HS-5 (cell line): ENCODE measurements at places on chromosomes 2 and 18.

GRCh38 chr18:63570721-63571120 is 16.4 kb upstream of the SERPINB13 start:
- no peak for DNase-seq

DNA sequence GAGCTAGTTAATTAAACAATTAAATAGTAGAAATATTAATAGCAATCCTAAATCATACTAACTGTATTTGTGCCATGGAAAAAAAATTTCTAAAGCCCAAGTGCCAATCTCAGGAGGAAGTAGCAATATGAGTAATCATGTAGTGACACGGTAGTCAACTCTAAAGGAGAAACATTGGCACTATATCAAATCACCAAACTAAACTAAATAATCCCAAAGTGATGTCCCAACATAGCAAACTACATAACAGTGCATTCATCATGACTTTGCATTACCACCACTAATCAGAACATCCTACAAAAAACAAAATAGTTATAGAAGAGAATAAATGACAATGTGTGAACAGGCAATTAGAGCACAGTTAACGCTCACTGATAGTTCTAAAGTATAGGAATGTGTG is 195.1 kb downstream of the EXOC6B start:
- DNase-seq: no peak

DNA sequence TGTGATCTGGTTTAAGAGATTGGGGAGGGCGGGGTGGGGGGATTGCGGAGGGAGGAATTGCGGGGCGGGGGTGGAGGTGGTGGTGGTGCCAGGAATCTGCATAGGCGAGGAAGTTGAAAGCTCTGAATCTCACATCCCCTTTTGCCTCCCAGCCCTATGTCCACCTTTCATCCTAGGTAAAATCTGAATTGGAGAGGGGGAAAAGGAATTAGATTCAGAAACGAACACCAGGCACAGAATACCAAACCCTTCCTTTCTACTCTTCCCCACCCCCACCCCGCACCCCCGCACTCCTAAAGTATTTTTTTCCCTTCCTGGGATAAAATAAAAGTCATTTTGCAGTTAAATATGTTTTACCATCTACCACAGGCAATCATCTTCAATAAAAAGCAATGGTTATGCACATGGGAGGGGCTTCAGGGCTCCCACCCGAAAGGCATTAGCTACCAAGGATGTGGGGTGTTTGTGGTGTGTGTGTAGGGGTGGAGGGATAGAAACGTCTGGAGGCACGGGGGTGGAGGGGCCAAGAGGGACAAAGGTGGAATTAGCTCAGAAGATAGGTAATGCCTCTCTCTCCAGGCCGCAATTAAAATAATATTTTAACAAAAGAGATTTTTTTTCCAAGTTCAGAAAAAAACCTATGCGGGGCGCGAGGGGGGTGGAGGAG is 1.8 kb downstream of the IGFBP5 start:
- no peak for DNase-seq

DNA sequence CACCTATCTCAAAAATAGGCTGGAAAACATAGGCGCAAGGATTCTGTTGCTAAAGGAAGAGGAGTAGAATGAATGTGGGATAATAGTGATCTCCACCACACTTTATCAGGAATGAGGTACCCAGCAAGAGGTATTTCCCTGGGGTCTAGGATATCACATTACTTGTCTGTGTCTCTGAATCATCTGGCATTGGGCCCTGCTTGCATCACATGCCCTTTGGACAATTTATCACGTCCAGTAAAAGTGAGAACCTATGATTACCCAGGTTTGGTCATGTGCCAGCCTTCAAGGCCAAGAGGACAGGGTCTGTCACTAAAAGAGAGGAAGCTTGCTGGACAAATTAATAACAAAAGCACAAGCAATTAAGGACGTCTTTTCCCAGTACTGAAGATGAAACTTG is 11.4 kb upstream of the TRAPPC8 start:
- no peak for DNase-seq

DNA sequence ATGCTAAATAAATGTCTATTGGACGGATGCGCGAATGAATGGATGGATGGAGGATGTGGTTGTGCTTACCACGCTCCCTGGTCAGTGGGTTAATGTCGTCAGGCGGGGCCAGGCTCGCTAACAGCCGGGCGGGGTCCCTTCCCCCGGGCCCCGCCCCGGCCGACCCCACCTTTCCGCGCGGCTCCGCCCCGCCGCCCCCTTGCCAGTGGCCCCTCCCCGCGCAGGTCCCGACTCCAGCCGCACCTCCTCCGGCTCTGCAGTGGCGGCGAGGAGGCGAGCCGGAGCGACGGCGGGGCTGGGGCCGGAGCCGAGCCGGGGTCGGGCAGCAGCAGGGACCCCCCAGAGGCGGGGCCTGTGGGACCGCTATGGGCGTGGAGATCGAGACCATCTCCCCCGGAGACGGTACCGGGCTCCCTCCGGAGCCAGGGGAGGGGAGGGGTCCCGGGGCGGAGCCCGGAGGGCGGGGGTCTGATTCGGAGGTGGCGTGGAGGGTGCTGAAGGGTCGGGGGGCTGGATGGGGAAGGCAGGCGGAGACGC is at the start of gene FKBP1B:
TSS of gene FKBP1B (plus strand) at position 257 of the 537 bp plus-strand sequence. CDS start at position 366, 109 bp downstream.
- DNase-seq: no peak

GRCh38 chr2:164782323-164782722 is 59.3 kb downstream of the COBLL1 start:
- no peak for DNase-seq

DNA sequence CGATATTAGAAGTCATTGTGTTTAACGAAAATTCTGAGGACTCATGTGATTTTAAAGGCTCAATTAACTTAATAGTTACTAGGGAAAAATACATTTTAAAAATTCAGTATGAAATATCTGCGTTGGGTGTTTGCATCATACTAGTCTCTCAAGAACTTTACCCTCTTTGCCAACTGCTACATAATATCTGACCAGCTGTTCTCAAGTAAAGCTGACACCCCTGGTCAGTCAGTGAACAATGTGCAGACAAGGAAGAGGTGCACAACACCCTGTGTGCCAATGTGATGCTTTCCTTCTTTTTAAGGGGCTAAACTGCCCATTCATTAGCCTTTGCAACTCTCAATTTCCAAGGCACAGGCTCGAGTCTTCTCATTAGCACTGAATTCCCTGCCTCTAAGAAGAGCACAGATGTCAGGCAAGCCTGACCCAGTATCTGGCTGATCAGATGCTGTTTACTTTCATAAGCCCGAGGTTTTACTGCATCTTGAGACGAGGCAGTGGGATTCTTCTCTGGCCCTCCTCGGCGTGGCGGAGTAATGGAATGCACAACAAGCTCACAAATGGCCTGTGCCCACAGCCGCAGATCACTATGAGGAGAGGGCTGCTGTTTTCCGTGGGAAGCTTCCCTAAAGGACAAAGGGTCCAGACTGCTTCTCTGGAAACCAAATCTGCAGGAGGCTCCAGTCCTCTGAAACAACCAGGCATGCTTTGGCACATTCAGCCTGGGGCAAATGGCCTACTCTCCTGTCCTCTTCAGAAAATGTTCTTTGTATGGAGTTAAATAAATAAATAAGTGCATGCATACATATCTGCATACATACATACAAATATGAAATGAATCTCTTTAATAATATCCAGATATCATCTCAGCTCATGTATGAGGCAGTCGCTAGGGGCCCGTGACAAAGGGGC is 240.3 kb downstream of the ZNF521 start:
- DNase-seq: no peak

- no peak for DNase-seq
Measured at GRCh38 chr2:151765760-151766410, 31.6 kb upstream of the NEB start.

- DNase-seq: no peak
Measured at GRCh38 chr2:199923924-199924323, 12.8 kb downstream of the C2orf69 start.

GRCh38 chr2:141306368-141306767 is 824.4 kb downstream of the LRP1B start:
- no peak for DNase-seq

- DNase-seq: no peak
Measured at GRCh38 chr18:36424741-36425142, 127.2 kb downstream of the FHOD3 start.

DNA sequence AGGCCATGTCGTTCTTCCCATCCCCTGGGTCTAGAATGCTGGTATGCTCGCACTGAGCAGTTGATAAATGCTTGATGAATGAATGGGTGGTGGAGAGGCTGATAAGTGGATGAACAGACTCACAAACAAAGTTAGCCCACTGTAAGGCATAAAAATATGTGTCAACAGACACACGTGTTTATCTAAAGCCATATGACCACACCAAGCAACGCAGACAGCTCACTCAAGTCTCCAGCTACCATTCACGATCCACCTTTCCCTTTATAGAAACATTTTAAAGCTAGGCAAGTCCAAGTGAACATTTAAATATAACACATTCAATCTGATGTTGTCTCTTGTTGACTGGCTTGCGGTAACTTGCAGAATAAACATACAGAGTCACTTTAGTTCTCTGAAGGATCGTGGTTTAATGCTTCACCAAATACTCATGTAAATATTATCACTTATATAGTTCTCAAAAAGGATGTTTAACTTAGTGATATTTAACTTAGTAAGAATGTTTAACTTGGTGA is 105.5 kb downstream of the NOL10 start:
- DNase-seq: no peak

GRCh38 chr2:26805241-26805676 is 19.4 kb downstream of the CENPA start:
- peak; percentile 69 for DNase-seq

- DNase-seq: no peak
Measured at GRCh38 chr2:85579266-85579935, 2.0 kb downstream of the VAMP8 start.

GRCh38 chr2:10646153-10646552 is 43.6 kb downstream of the NOL10 start:
- DNase-seq: no peak

DNA sequence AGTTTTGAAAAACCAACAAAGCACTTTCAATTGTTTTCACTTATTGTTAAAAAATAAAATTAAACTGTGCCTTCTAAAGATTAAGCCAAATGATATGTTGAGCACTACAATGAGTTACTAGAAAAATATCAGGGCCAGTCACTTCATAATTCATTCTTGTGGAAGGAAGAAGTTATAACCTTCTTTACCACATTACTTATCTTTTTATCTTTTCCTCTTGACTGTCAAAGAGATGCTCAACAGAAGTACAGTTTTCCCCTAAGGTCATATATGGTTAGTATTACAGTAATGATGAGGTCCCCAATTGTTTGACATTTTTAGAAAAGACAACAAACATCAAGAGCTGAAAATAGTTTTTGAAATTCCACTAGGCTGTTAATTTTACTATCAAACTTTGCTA is 9.4 kb downstream of the PELI1 start:
- DNase-seq: no peak

DNA sequence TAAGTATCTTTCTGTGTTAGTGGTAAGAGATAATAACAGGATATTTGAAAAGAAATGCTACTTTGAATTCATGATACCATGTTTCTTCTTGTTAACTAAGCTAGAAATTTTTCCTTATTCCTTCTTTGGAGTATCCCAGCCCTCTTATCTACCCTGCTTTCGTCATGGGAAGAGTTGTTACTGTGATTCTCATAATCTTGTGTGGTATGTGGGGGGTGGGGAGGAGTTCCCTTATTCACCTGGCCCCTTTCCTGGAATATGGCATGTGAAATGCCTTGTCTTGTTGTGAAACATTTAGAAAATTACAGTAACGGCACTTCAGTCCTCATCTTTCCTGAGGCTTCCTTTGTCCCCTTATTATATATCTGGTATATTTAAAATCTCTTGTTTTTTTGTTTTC is 129.9 kb downstream of the NCOA1 start:
- no peak for DNase-seq

DNA sequence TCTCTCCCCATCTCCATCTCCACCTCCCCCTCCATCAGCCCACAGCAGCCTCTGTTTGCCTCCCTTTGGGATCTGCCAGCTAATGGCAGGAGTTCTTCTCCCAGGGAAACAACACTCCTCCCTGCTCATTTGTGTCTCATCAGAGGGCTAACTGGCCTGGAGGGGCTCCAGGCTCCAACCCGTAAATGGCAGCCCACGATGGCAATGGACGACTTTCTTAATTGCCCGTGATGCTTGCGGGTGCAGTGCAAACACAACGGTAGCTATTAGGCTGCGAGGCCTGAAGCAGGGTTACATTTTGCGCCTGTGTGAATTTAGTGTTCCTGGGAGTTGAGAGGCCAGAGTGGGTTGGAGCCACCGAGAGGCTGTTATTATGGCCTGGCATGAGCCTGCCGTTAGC is 285.1 kb downstream of the TNS1 start:
- DNase-seq: no peak

DNA sequence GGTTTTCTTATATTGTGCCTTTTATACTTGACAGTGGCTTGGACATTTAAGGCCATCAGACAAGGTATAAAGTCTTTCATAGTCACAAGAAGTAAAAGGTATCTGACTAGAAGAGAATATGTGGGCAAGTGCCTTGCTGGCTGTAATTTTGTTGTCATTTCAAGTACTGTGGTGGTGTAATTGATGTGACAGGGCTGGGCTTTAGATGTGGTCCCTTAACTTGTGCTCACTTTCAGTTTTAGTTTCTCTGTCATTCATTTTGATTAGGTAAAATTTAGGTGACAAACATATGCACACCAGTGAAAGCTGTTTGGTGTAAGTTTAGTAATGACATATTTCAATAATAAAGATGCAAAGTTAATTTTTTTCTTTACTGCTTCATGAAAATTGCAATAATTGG is 31.2 kb upstream of the TBR1 start:
- DNase-seq: no peak

GRCh38 chr18:75005626-75006025 is 203.3 kb downstream of the PTGR3 start:
- DNase-seq: no peak

DNA sequence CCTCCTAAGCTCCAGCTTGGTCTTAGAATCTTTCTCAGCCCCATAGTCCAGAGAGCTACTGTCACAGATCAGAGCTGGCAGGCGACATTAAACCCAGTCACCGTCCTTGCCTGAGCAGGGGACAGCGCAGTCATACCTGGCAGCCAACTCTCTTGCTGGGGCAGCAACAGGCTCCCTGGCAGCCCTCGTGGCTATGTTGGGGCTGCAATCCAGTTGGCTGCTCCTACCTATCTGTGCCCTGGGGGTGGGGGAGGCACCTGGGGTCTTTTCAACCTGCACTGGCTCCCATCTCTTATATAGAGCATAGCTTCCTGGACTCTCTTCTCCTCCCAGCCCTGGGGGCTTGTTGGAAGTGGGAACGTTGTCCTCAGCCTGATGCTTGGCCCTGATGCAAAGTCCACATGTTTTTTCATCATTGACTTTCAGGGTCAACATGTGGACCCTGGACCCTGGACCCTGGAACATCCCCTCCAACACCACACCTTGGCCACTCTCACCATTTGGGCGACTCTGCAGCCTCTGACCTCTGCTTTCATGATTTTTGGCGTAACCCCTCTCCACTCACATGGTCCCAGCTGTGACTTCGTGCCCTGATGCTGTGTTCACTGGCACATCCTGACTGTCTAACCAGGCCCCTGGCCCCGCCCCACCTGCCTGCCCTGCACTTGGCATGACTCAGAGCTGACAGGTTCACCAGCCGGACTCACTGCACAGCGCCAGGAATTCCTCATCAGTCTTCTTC is 45.6 kb downstream of the ATOH8 start:
- no peak for DNase-seq

GRCh38 chr2:128233790-128234395 is 84.8 kb downstream of the HS6ST1 start:
- DNase-seq: peak; percentile 8
